ENCODE measurements at places on chromosomes 4 and X. TPM values are rescaled to one million over a fixed set of nuclear protein-coding genes. Genes with fewer than 3 reads are reported as not detected.
A peak's percentile ranks its signal among the peaks of the same experiment; 100 is the strongest.

The CPZ gene
- not detected for total RNA-seq

The MAMLD1 gene
- not detected for total RNA-seq

The ITIH6 gene
- not detected for total RNA-seq

The SGCB gene
- total RNA-seq, result 2.9 TPM

The HELT gene
- total RNA-seq, result not detected

The TCP11X2 gene
- not detected for total RNA-seq

The WNK3 gene
- 0.58 TPM for total RNA-seq

DNA sequence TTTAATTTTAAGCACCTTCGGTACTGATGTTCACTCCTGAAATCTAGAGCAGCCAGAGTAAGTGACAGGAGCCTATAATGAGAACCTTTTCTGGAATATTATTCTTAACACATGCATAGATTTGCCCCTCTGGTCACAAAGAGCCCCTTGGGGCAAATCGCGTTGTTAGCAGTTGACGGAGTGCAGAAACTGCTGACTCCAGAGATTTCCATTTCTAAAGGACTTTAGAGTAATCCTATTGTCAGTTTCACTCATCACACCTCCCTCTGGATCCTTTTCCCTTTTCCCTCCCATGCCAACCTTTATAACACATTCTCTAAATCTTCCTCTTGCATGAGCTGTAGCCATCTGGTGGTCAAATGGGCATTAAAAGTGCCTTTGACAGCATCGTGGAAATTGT is 264.9 kb upstream of the PRPS2 start:
- DNase-seq, result no peak

GRCh38 chrX:38150993-38151392 is 69.7 kb downstream of the SRPX start:
- DNase-seq, result no peak

GRCh38 chr4:177947607-177948006 is 505.4 kb upstream of the AGA start:
- DNase-seq, result no peak

- DNase-seq, result no peak
Observed at GRCh38 chr4:139208404-139208945, 31.5 kb upstream of the ELF2 start.

DNA sequence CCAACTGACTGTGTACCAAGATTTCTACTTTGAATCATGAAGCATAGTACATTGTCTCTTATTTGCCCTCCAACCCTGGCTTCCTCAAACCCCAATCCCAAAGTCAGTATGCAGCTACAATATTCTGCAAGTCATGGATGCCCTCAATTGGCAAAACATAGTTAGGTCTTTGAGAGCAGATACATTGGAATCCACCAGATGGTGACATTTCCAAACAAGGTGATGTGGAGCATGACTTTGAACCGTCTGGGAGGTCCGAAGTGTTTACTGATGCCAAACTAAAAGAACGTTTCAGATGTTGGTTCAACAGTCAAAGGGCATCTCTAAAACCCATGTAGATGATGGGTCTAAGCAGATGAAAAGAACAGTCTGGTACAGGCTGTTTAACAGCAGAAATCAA is 43.7 kb upstream of the FRMD7 start:
- DNase-seq, result no peak

DNA sequence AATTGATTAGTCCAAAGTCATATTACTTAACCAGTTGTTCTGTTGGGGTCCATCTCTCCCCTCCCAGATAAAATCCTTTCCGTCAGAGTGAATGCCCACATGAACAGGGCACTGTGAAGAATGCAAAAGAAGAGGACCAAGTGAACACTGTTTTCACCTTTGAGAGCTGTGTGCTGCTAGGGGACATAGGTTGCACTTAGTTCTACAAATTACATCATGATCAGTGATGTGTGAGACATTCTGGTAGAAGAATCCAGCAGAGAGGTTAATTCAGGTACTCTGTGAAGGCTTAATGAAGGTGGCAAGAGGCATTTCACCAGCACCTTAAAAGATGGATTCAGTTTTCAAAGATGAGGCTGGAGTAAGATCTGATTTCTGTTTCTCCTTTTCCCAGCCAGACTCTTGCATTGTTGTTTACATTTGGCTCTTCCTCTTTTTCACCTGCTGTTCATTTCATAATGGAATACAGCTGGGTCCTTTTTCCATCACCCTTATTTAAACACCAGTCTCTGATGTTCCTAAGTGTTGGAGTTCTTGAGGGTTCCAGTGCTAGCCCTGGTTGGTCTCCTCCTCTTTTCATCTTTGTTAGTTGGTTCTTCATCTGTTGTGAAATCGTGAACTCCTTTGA is 10.9 kb downstream of the GAB1 start:
- DNase-seq, result no peak

DNA sequence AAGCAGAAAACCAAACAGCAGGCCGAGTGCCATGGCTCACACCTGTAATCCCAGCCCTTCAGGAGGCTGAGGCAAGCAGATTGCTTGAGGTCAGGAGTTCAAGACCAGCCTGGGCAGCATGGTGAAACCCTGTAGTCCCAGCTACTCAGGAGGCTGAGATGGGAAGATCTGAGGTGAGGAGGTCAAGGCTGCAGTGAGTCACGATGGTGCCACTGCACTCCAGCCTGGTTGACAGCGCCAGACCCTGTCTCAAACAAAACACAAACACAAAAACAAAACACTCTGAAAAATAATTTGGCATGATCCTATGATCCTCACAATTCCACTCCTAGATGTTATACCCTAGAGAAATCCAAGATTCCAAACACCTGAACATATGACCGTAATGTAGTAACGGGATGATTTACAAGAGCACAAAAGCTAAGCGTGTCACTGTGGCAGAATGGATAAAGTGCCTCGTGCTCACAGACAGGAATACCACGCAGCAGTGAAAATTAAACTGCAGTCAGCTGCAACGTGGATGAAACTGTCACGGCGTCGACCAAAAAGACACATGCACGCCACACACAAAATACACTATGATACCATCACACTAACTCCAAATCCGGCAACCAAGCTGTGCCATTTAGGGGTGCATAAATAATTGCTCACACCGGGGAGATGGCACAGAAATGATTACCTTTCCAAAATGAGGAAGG is 1.7 kb downstream of the NELFA start:
- no peak for DNase-seq

DNA sequence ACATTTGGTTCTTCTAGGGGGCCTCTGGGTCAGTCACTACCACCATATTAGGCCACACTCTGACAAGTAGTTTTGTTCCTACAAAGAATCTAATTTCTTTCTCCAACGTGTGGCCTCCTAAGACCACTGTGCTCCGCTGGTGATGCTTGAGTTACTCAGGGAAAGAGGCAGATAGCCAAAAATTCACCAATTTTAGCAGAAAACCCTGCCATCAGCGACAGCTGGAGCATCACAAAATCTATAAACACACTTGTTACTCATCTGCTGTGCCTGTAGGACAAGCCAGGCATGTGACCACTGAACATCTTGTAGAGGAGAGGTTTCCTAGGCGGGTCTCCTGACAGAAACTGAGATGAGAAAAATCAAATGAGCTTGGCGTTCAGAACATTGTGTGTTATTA is 105.4 kb downstream of the SYNPO2 start:
- peak; percentile 38 for DNase-seq

DNA sequence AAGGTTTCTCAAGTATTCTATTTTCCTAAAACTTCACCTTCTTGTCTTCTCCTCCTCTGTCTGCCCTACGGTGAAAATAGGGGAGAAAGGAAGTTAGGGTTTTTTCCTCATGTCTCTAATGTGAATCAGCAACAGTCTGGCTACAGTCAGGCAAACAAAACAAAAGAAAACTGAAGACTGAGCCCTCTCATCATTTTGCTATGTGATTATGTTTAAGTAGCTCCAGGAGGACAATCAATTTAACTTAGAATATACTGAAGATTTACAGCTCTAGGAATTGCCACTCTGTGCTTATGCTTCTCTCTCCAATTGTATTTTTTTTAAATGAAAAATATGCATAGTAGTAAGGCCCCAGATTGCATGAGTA is 316.2 kb downstream of the GPAT3 start:
- DNase-seq, result no peak

DNA sequence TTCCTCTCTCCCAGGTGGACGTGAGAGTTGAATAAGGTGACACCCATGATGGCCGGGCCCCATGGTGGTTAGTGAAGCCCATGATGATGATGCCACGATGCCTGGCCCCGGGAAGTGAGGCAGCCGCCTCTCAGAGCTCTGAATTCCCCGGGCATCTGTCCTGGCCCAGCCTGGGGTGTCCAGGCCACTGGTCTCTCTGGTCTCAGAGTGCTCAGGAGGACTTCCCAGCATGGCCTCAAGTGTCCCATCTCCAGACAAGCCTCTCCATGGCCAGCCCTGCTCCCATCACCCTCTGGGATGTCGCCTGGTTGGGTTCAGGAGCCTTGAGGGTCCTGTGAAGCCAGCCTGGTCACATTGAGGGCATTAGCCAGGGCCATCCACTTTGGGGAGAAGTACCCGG is 24.7 kb upstream of the PSAPL1 start:
- no peak for DNase-seq

DNA sequence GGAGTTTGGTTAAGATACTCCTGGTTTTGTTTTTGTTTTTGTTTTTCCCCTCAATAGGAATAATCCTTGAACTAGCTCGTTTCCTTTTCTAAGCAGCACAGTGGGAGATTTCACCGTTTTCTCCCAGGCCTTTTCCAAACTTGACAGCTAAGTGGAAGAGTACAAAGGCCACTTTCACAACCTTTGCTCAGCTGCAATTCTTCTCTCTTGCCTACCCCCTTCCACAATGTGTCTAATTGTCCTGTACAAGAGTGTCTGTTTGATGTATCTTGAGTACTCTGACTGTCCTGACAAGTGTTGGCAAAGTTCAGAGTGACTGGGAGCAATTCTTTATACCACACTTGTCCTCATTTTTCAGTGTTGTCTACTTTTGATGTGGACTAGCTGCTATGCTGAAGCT is 674.3 kb upstream of the AMOT start:
- no peak for DNase-seq

DNA sequence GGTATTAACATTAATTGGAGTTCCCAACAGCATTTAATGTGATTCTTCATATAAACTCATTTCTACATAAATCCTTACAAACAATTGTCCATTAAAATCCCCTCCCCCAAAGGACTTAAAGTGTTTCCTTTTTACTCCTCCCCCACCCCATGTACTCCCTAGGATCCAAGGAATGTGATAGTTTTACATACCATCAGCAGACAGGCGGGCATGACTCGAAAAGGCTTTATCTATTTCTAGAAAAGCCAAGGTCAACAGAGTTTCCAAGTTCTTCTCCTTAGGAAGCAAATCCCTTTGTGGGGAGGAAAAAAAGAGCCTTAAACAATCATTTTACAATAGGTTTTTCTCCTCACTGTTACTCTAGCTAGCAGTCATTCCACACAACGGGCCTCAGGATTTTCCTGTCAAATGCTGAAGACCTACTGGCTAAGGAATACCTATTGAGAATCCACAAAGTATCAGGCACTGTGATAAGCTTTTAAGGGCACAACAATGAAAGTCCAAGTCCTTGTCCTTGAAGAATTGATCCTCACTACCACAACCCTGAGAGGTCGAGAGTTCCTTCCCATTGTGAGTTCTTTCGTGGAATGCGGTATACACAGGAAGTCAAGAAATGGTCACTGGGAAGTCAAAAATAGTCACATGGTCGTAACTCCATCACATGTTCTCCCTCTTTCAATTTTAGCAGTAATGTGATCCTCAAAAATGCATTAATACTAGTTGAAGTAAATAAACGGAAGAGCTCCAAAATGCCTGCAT is 7.2 kb downstream of the PPM1K start:
- DNase-seq, result no peak

- no peak for DNase-seq
Observed at GRCh38 chr4:7478665-7479064, 43.9 kb upstream of the PSAPL1 start.

DNA sequence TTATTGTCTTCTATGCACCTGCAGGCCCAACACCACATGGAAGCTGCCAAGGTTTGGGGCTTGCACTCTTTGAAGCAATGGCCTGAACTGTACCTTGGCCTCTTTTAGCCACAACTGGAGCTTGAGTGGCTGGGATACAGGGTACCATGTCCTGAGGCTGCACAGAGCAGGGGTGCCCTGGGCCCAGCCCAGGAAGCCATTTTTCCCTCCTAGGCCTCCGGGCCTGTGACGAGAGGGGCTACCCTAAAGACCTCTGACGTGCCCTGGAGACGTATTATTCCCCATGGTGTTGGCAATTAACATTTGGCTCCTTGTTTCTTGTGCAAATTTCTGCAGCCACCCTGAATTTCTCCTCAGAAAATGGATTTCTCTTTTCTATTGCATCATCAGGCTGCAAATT is 519.9 kb upstream of the MAGEB18 start:
- no peak for DNase-seq

- DNase-seq, result peak; percentile 38
Observed at GRCh38 chr4:120056246-120056645, 10.4 kb downstream of the MAD2L1 start.

GRCh38 chrX:150627957-150628356 is 59.5 kb downstream of the MTM1 start:
- no peak for DNase-seq

DNA sequence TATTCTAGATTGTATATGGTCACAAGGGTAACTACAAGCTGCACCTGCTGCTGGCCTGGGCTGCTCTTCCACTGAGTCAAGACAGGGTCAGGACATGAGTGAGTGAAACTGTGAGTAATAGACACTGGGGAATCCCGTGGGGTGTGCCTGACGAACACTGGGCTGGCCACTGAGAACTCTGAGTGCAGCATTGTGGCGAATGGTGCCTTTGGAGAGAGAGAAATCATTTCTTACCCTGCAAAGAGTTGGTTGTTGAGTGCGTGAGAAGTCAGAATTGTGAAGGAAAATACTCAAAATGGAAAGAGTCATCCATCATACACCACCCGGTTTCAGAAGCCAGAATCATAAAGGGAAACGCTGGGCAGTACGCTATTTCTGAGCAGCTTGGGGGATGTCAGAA is 43.1 kb upstream of the LSM6 start:
- no peak for DNase-seq

DNA sequence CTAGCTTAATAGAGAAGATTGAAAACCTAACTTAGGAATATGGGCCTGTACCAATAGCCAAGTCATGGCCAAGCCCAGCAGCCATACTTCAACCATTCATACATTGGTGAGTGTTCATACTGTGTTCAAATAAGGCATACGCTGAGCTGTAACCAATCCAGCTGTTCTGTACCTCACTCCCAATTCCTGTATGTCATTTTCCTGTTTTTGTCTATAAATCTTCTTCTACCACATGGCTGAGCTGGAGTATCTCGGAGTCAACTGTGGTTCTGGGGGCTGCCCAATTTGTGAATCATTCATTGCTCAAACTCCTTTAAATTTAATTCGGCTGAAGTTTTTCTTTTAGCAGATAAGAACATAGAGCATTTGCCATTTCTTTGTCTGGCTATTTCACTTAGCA is 195.3 kb upstream of the ANKRD50 start:
- no peak for DNase-seq

Measured in stomach (tissue), 19 donors.